ENCODE measurements at places on chromosomes 1 and 21.

GRCh38 chr1:224747578-224747977, 131.5 kb downstream of the CNIH3 start:
- DNase-seq: no peak

DNA sequence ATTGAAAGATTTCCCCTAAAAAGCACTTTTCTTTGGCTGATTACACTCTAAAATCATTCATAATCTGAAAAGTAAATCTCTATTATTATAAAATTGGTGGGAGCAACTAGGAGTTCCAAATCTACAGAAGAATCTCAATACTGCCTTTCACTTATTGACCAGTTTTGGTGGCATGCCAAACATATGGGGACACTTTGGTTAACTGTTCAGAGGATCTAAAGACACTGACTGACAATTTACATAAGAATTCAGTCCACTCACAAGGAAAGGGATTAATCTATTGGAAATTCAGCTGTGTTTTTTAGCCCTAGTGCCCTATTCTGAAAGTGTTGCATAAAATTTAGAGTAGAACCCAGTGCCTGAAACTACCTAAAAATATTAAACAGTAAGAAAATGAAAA, 113.6 kb downstream of the LRRC40 start:
- DNase-seq: no peak

DNA sequence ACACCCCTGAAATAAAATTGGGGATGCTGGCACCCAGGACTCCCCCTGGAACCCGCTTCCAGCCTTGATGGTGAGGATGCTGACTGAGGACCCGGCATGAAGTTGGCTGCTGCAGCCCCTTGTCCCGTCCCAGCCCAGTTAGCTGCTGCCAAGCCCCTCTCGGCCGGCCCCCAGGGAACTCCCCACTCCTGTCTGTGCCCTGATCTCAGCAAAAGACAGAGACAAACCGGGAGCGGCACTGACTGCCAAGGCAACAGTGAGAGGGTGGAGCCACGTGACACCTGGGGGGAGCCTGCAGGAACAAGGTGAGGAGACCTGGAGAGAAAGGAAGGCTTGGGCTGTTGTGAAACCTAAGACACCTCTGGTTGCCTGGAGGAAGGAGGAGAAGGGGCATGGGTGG, 24.7 kb downstream of the CASZ1 start:
- DNase-seq: no peak

DNA sequence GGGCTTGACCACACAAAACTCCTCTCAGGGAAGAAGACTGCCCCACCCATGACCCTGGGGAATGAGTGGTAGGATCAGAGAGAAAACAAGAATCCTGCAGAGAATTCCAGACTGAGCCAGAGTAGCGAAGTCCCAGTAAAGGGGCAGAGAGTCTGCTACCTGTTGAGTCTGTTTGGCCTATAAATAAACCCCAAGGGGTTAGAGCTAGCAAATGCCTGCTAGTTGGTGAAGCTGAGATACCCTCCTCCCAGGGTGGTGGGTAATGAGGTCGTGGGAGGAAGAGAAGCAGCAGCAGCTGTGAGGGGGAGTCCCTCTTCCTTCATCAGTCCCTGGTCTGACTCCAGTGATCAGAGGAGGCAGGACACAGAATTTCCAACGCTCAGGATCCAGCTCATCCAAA, 2.5 kb downstream of the TRAF3IP3 start:
- DNase-seq: no peak

DNA sequence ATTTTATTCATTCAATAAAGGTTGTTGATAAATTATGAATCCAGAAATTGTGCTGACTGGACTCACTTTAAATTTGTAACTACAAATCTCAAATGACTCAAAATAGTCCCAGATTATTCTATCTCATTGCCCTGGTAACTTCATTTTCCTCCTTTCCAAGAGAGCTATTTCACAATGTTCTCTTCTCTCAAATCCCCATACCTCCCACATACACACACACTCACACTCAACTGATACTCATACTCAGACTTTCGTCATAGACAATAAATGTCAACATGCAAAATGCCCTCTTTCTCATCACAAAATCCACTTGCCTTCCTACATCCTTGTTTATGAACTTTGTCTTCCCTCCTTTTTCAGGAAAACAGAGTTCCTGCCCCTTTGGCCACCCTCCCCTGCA, 33.3 kb downstream of the EXTL2 start:
- DNase-seq: no peak

DNA sequence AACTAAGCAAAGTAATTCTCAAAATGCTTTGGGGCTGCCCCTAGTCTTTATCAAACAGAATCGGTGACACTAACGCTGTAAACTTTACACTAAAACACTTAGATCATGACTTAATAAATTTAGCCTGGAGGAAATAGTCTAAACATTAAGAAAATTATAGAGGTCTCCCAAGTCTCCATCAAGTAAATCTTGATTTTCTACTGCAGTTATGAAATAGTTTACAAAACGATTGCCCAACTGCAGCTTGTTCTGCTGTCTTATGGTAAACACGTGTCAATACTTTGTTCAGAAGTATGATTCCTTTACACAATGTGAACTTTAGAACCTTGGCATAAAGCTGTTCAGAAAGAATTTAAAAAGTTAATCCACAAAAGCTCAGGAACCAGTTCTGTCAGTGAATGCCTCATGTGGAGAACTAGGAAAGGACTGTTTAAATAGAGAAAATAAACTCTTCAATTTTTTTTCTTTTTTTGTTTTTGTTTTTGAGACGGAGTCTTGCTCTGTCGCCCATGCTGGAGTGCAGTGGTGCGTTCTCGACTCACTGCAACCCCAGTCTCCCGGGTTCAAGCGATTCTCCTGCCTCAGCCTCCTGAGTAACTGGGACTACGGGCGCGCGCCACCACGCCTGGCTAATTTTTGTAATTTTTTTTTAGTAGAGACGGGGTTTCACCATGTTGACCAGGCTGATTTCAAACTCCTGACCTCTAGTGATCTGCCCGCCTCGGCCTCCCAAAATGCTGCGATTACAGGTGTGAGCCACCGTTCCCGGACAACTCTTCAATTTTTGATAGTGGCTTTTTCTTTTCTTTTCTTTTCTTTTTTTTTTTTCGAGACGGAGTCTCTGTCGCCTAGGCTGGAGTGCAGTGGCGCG, 1.6 kb downstream of the DDI2 start:
- DNase-seq: no peak

DNA sequence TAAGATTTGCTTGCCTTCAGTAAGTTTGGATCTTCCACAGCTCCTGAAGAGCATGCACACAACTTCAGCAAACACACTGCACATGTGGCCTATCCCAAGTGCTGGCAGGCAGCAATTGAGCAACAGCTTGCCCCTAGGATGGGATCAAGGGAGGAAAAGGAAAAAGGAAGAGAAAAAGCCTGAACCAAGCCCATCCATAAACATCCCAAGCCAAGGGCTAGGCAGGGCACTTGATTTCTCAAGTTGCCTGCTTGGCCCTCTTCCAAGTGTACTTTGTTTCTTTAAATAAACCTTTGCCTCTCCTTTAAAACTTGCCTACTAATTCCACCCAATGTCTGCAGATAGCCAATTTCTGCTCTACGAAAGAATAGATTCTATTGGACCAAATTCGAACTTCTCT, 49.0 kb upstream of the OLFM3 start:
- no peak for DNase-seq

DNA sequence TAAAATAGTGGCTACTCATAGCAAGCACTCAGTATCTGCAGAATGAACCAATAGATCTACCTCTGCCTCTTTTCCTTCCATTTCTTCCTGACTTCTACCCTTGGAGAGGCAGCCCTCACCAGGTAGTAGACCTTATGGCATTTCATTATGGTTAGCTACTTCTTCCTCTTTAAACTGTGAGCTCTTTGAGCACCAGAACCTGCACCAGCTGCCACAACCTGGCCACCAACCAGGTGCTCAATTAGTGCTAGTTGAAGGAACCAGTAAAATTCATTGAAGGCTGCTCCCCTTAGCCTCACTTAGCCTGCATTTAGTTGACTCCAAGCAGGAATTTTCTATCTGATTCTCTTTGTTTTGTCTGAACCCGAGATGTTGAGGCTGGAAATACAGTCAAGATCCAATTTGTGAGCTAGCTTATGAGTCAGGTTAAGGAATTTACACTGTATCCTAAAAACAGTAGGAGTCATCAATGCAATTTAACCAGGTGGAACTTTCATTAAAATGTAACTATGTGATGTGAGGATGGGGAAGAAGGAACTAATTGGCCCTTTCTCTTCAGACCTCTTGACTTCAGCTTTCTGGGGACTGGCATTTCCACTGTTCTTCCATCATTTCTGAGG, 81.5 kb upstream of the UBE2U start:
- DNase-seq: no peak

GRCh38 chr1:116834595-116834994, 75.1 kb upstream of the PTGFRN start:
- DNase-seq: no peak

DNA sequence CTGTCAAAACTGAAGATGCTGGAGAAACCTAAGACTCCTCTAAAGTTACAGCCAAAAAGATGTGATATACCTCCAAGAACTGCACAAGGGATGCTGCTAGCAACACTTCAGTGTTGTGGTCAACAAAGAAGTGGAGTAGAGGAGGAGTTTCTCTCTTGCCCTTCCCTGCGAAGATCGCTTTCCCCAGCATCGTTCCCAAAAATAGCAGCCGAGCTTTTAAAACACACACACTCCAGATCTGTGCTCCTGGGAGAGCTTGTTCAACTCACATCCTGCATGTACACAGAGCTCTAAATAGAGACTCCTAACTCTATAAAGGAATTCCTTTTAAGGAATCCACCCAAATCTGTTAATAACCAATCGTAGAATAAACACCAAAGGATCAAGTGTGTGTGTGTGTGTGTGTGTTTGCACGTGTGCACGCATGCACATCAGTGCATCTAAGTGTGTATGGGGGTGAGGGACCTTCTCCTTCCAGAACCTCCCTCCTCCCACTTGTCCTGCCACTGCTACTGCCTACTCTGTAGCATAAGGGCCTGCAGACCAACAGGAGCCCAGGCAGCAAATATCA, 58.5 kb downstream of the PSMG1 start:
- DNase-seq: no peak

- no peak for DNase-seq
These were observed 6.3 kb downstream of the ZBTB8B start for GRCh38 chr1:32470991-32471694.

GRCh38 chr1:112718691-112719418, 3.7 kb upstream of the PPM1J start:
- peak; percentile 59 for DNase-seq

DNA sequence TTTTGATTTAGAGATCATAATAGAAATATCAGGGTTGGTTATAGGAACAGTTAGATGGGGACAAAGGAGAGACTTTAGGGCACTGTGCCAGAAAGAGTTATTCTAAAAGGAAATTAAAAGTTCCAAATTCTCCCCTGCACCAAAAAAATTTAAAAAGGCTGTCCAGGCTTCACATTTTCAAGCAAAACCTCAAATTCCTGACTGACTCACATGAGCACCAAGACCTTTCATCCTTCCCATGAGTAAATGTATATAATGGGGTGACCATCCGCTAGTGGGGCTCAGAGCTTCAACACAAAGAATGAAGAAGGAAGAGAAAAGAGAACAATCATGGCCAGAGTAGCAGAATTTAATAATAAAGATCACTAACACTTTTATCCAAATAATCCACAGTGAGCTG, 131.6 kb upstream of the MROH9 start:
- no peak for DNase-seq

GRCh38 chr21:26683996-26684395, 110.9 kb upstream of the CYYR1 start:
- DNase-seq: no peak

DNA sequence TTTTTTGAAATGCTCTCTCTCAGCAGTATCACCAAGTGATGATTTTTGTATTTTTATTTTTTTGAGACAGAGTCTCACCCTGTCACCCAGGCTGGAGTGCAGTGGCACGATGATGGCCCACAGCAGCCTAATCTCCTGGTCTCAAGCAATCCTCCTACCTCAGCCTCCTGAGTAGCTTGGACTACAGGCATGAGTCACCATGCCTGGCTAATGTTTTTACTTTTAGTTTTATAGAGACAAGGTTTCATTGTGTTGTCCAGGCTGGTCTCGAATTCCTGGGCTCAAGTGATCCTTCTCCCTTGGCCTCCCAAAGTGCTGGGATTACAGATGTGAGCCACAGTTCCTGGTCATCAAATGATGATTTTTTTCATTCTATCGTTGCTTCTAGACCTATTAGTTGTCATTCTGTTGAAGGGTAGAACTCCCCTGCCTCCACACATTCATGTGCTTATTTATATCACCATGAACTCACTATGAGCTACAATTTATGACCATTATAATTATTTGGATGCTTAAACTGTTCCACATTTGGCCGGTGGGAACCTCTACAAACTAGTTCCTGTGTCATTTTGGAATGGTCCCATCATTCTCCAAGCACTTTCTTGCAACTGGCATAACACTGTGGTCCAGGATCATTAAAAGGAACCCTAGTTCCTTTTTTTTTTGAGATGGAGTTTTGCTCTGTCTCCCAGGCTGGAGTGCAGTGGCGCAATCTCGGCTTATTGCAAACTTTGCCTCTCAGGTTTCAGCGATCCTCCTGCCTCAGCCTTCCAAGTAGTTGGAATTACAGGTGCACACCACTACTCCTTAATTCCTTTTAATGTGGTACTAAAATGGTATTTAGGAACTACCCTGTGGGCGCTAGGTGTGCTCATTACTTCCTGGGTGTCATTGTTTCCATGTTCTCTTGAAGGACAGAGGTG, 20.2 kb upstream of the TOR3A start:
- DNase-seq: no peak

DNA sequence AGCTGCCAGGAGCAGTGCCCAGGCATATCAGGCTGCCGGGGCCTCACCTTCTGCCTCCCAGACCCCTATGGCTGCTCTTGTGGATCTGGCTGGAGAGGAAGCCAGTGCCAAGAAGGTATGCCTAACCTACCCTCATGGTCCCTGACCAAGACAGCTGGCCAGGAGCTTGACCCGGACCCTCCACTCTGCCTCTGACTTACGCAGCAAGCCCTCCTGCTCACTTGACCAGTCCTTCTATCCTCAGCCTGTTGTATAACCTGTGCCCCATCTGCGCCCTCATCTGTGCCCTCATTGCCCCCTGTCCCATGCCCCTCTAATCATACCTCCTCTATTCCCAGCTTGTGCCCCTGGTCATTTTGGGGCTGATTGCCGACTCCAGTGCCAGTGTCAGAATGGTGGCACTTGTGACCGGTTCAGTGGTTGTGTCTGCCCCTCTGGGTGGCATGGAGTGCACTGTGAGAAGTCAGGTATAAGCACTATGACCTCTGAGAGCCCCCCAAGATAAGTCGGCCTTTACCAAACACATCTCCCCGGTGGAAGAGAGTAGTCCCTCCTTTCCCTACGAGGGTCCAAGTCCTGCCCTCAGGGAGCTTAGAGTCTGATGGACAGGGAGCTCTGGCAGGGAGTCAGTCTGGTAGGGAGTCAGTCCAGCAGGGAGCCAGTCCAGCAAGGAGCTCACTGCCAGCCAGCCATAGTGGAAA, 6.8 kb downstream of the TIE1 start:
- DNase-seq: no peak

Measured in activated CD8-positive, alpha-beta memory T cell treated with anti-CD3 and anti-CD28 coated beads for 48 hours (primary cell).